Activated CD4-positive, alpha-beta T cell treated with anti-CD3 and anti-CD28 coated beads, Interleukin-2, amount 10 ng/mL, durations not matched to agents 7 days and 5 days (primary cell): ENCODE measurements at places on chromosomes 12 and 14. TPM values are rescaled to one million over a fixed set of nuclear protein-coding genes. Genes with fewer than 3 reads are reported as not detected.

DNA sequence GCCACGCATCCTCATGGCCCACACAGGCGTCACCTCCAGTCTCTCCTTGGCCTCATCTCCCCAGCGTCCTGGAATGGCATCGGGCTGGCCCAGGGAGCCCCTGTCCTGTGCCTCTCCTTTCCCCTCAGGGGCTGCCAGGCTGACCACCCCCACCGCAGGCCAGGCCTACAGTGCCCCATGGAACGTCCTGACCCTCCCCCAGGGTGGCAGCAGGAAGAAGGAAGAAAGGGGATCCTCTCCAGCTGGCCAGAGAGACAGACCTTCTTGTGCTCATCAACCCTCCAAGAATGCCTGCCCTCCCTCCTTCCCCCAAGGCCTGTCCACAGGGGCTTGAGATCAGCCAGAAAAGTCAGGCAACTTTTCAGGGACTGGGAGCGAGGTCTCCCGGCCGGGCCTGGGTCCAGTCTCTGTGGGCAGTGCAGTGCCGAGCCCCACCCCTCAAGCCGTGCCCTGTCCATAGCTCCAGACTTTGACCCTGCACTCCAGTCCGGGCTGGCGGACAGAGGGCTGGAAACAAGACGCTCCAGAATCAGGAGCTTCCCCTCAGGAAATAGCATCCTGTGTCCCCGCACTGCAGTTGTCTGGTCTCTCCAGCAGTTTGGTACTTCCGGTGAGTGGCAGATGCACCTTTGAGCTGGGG lies at the start of gene DAO:
Gene DAO, plus strand, starts transcription at position 478 of the 640 bp plus-strand sequence. CDS start 4,915 bp downstream, outside the sequence.
- H3K36me3 ChIP-seq = no peaks in the 10 kb centered on the region
- H3K4me1 ChIP-seq = peaks cover 10% of the 10 kb centered on the region
- H3K4me3 ChIP-seq = no peak within 1 kb of the TSS
- no peaks in the 10 kb centered on the region for H3K27me3 ChIP-seq
- no peak within 1 kb of the TSS for H3K27ac ChIP-seq

- DNase-seq = no peak
- H3K4me3 ChIP-seq = no peak overlapping the region
- no peaks in the 10 kb centered on the region for H3K27me3 ChIP-seq
- H3K27ac ChIP-seq = no peak overlapping the region
Measured at GRCh38 chr12:128968668-128969067, 115.4 kb downstream of the GLT1D1 start.

Gene BATF
- 41.0 TPM for total RNA-seq

Gene SCNN1A
- 0.67 TPM for total RNA-seq

Gene TMEM179
- total RNA-seq = not detected

Gene RIMBP2
- not detected for total RNA-seq

- H3K4me3 ChIP-seq = no peak overlapping the region
- no peaks in the 10 kb centered on the region for H3K36me3 ChIP-seq
- no peaks in the 10 kb centered on the region for H3K4me1 ChIP-seq
- no peak overlapping the region for H3K27ac ChIP-seq
- no peak for DNase-seq
Measured at GRCh38 chr12:64125913-64126312, 96.2 kb downstream of the KICS2 start.

DNA sequence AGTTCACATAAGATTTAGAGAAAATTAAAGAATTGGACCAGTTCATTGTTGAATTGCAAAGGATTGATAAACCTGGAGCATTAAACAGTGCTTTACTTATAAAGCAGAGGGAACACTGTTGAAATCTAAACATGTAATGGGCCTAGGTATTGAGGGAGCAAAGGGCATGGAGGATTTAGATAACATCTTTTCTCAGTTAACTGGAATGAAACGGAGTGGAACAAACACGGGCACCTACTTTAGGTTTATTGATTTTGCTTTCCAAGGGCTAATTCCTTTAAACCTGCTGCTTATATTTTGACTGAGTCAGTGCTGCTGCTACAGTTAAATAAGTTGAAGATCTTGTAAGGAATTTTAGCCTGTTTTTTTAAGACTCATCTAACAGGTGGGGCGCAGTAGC lies 5.6 kb downstream of the EIF4B start:
- H3K4me1 ChIP-seq = peaks cover 58% of the 10 kb centered on the region
- no peak for DNase-seq
- no peak overlapping the region for H3K4me3 ChIP-seq
- no peak overlapping the region for H3K27ac ChIP-seq

Gene AKAP5
- 0.89 TPM for total RNA-seq

- H3K4me1 ChIP-seq = no peaks in the 10 kb centered on the region
- DNase-seq = no peak
- peaks cover 1% of the 10 kb centered on the region for H3K36me3 ChIP-seq
- no peaks in the 10 kb centered on the region for H3K27me3 ChIP-seq
Measured at GRCh38 chr14:67875175-67876006, 55.8 kb downstream of the RAD51B start.

Gene KRT72
- total RNA-seq = 12.3 TPM

Gene RAPGEF3
- not detected for total RNA-seq

DNA sequence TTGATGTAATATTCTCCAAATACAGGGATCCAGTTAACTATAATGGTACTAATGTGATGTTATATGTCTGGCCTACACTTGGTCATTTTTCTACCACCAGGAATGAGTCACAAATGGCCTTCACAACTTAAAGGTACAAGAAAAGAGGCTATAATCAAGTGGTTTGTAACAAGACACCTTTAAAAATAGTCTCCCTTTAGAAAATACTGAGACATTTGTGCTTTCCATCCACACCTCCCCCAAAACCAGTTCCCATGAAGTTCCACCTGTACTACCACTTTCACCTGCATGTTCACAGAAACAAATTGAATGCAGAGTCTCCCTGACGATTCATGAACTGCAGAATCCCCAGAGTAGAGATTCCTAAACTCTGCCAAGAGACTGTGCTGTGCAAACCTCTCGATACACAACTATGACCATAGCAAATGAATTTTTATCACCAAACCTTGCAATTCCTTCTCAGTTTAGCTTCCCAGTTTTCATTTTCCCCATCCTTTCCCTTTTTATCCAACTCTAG lies 6.0 kb downstream of the BTG1 start:
- no peaks in the 10 kb centered on the region for H3K27me3 ChIP-seq
- H3K4me3 ChIP-seq = peak overlapping the region; percentile 99
- peak overlapping the region; percentile 99 for H3K27ac ChIP-seq
- peaks cover 50% of the 10 kb centered on the region for H3K4me1 ChIP-seq

Gene CEBPE
- total RNA-seq = 0.98 TPM

- no peak overlapping the region for H3K4me3 ChIP-seq
- peaks cover 10% of the 10 kb centered on the region for H3K27me3 ChIP-seq
- no peak overlapping the region for H3K27ac ChIP-seq
- H3K36me3 ChIP-seq = no peaks in the 10 kb centered on the region
- H3K4me1 ChIP-seq = no peaks in the 10 kb centered on the region
- no peak for DNase-seq
Measured at GRCh38 chr12:121072147-121072546, 33.1 kb upstream of the OASL start.

Gene ITGB7
- 621 TPM for total RNA-seq

Gene PLXNC1
- total RNA-seq = 27.4 TPM

GRCh38 chr14:89110110-89110509 lies 285.7 kb downstream of the TTC8 start:
- H3K36me3 ChIP-seq = no peaks in the 10 kb centered on the region
- no peak for DNase-seq
- no peaks in the 10 kb centered on the region for H3K4me1 ChIP-seq
- no peaks in the 10 kb centered on the region for H3K27me3 ChIP-seq
- no peak overlapping the region for H3K27ac ChIP-seq

DNA sequence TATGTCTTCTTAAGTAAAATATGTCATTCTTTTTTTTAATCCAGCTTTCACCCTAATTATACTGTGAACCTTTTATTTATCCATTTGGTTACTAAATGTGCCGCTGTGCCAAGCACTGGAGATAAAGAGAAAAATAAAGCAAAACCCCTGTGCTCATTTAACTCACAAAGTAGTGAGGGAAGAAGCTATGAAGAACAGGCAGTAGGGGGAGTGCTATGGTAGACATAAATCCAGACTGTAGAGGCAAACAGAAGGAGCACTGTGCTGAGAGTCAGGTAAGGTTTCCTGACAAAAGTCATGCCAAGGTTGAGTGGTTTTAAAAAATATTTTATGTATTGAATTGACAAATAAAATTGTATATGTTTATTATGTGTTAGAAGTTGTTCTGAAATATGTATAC lies 188.5 kb upstream of the SYT10 start:
- no peak overlapping the region for H3K4me3 ChIP-seq
- H3K4me1 ChIP-seq = no peaks in the 10 kb centered on the region
- H3K27ac ChIP-seq = no peak overlapping the region
- H3K36me3 ChIP-seq = no peaks in the 10 kb centered on the region

- H3K27me3 ChIP-seq = peaks cover 8% of the 10 kb centered on the region
- no peak overlapping the region for H3K27ac ChIP-seq
- no peaks in the 10 kb centered on the region for H3K36me3 ChIP-seq
- H3K4me3 ChIP-seq = no peak overlapping the region
Measured at GRCh38 chr12:125284945-125285685, 219.9 kb downstream of the AACS start.

DNA sequence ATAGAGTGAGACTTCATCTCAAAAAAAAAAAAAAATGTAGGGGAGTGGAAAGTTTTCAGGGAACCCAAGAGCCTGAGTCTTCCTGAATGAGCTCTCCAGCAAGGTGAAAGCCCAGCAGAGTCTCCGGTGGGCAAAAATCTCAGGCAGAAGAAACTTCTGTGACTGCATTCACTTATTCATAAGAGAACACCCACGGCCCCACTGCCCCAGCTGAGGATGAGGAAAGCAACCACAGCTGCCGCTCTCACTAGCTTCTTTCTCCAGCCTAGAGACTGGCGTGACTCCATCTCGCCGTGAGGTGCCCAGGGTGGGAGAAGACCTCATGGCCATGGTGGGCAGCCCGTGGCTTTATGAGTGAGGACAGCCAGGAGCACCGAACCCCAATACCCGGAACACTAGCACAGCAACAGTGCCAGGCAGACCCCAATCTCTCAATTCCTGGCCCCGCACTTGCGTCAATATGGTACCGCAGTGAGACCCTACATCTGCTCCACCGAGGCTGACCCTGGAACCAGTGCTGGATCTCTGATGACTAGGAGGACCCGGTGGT lies 29.7 kb upstream of the DYNC1H1 start:
- H3K4me3 ChIP-seq = no peak overlapping the region
- no peak for DNase-seq
- H3K27me3 ChIP-seq = peaks cover 6% of the 10 kb centered on the region
- no peaks in the 10 kb centered on the region for H3K36me3 ChIP-seq

Gene C1QL4
- not detected for total RNA-seq

Gene RNASE3
- not detected for total RNA-seq

DNA sequence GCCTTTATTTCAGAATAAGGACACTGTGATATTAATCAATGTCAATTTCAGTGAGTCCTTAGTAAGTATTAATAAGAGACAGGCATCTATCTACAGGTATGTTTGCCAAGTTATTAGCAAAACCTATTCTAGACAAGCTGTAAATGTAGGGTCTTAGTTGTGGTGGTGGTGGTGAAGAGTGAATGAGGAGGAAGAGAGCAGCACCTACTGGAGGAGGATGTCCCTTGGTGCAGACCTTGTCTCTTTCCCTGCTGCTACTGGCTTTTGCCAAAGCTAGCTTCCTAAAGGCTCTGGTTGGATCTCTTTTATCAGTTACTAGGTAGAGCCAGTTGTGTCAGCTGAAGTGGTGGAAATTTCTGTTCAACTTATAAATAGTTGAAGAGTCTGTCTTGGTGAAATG lies 304.8 kb upstream of the ATP2B1 start:
- no peaks in the 10 kb centered on the region for H3K4me1 ChIP-seq
- DNase-seq = no peak
- H3K36me3 ChIP-seq = no peaks in the 10 kb centered on the region
- H3K27ac ChIP-seq = no peak overlapping the region
- H3K27me3 ChIP-seq = no peaks in the 10 kb centered on the region
- H3K4me3 ChIP-seq = no peak overlapping the region

DNA sequence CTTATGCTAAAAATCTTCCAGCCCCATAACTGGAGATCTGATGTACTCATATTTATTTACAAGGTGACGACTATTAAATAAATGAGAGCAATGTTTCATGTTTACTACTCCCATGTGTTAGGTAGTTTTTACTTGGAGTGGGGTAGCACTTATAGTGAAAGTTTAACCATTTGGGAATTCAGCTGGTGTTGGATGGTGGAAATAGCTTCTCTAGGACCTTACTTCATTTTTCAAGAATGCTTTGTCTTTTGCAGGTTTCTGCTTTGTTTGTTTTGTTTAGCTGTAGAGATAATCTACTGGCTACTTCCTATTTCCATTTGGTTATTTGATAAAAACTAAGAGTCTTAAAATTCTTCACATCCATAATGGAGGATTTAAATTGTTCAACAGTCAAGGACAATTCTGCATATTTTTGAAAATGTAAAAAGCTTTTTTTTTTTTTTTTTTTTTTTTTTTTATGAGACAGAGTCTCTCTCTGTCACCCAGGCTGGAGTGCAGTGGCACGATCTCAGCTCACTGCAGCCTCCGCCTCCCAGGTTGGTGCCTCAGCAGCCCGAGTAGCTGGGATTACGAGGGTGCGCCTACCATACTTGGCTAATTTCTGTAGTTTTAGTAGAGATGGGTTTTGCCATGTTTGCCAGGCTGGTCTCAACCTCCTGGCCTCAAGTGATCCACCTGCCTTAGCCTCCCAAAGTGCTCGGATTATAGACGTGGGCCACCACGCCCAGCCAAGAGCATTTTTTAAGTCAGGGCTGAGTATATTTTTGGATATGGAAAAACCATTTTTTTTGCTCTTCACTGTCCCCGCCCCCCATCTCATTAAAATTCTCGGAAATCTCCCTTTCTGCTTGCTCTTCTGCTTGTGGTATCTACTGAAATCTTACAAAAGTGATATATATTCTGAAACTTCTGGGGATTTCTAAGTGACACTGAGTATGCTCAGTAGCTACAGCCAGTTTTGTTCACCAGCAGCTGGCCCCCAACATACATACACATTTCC lies 1.4 kb upstream of the ABCD2 start:
- peaks cover 38% of the 10 kb centered on the region for H3K4me1 ChIP-seq
- no peak overlapping the region for H3K4me3 ChIP-seq
- no peaks in the 10 kb centered on the region for H3K27me3 ChIP-seq
- peak; percentile 47 for DNase-seq
- H3K27ac ChIP-seq = no peak overlapping the region
- peaks cover 24% of the 10 kb centered on the region for H3K36me3 ChIP-seq

- no peaks in the 10 kb centered on the region for H3K27me3 ChIP-seq
- peaks cover 54% of the 10 kb centered on the region for H3K36me3 ChIP-seq
- peak; percentile 84 for DNase-seq
- peak overlapping the region; percentile 4 for H3K4me3 ChIP-seq
- peak overlapping the region; percentile 90 for H3K27ac ChIP-seq
- peaks cover 77% of the 10 kb centered on the region for H3K4me1 ChIP-seq
Measured at GRCh38 chr14:50045039-50045711, 71.2 kb downstream of the VCPKMT start.

Gene DDX55
- 35.9 TPM for total RNA-seq

DNA sequence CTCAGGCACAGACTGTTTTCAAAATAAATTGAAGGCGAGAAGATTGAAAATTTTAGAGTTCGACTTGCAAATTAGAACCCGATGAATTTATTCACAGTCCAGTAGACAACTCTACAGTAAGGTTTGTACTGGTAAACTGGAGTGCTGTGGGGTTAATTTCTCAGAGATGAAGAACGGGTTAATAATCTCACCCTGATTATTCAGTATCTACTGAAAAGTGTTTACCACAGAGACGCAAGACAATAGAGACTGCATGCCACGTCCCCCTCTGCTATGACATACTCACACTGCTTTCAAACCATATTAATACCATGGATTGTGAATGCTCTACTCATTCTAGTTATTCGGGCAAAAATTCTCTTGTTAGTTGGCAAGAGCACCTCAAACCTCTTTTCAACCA lies 36.1 kb downstream of the CFL2 start:
- no peak overlapping the region for H3K27ac ChIP-seq
- DNase-seq = no peak
- no peaks in the 10 kb centered on the region for H3K36me3 ChIP-seq
- H3K4me1 ChIP-seq = peaks cover 8% of the 10 kb centered on the region
- H3K4me3 ChIP-seq = no peak overlapping the region
